Spinal cord (tissue), 10 donors: ENCODE measurements at places on chromosomes 7 and 10. TPM values are rescaled to one million over a fixed set of nuclear protein-coding genes. Genes with fewer than 3 reads are reported as not detected.

DNA sequence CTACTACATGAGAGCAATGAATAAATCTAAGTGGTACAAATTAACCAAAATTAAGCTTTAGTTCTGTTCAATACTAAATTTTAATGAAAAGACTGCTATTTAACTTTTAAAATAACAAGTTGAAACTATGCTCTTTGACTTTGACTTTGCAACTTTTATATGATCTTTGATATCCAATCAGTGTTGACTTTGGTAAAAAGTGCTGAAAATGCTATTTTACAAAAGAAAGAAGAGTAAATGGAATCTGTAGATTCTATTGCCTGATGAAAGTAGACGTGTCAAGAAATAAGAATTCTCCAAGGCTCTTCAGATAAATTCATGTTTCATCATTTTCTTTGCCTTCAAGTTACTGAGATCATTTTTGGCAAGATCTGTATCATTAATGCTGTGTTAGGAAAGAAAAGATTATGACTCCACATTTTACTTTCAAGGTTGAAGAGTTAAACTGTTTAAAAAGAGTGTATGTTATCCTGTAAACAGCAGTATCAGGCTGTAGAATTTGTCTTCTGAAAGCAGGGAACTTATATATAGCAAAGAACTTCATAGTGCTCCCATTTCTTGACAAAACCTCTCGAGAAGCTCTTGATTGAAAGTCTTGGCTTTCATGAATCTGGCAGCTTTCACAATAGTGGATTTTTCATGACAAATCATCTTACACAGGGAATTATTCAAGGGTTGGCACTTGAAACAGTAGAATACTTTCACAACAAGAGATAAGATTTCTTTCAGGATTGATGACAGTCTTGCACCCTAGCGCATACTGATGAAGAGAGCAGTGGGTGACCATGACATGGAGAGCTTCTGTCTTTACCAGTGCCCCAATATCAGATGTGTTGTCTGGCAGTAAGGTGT is 72.1 kb downstream of the PTEN start:
- H3K4me1 ChIP-seq = no peaks in the 10 kb centered on the region
- no peaks in the 10 kb centered on the region for H3K27me3 ChIP-seq
- H3K27ac ChIP-seq = no peak overlapping the region
- no peak for DNase-seq
- no peaks in the 10 kb centered on the region for H3K36me3 ChIP-seq

GRCh38 chr10:4813023-4813422 is 13.0 kb upstream of the AKR1E2 start:
- H3K36me3 ChIP-seq = no peaks in the 10 kb centered on the region
- no peaks in the 10 kb centered on the region for H3K4me1 ChIP-seq
- H3K4me3 ChIP-seq = no peak overlapping the region
- no peaks in the 10 kb centered on the region for H3K27me3 ChIP-seq
- DNase-seq = no peak
- no peak overlapping the region for H3K27ac ChIP-seq

GRCh38 chr7:55246171-55246570 is 119.0 kb upstream of the LANCL2 start:
- no peaks in the 10 kb centered on the region for H3K36me3 ChIP-seq
- H3K4me1 ChIP-seq = peaks cover 8% of the 10 kb centered on the region
- H3K4me3 ChIP-seq = no peak overlapping the region
- no peaks in the 10 kb centered on the region for H3K27me3 ChIP-seq
- no peak for DNase-seq
- H3K27ac ChIP-seq = no peak overlapping the region

DNA sequence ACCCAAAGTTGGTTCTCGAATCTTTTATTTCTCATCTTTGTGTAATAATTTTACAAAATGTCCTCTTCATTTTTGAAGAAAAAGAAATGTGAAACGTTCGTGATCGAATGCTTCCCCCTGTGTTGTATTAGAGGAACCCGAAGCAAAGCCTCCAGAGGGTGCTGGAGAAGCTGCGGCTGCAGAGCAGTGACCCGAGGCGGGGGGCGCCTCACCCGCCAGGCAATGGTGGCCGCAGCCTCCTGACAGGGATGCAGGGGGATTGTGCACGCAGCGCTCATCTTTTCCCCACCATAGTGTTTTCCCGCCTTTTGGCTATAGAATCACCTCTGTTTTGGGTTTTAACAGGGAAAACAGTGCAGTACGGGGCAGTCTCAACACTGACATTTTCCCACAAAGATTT is 307.5 kb upstream of the ANKRD30A start:
- H3K4me3 ChIP-seq = no peak overlapping the region
- H3K27ac ChIP-seq = no peak overlapping the region
- H3K36me3 ChIP-seq = no peaks in the 10 kb centered on the region
- DNase-seq = no peak
- H3K27me3 ChIP-seq = no peaks in the 10 kb centered on the region
- no peaks in the 10 kb centered on the region for H3K4me1 ChIP-seq

GRCh38 chr10:117439243-117439912 is 64.1 kb upstream of the PDZD8 start:
- peaks cover 16% of the 10 kb centered on the region for H3K4me1 ChIP-seq
- no peak overlapping the region for H3K4me3 ChIP-seq
- DNase-seq = no peak
- H3K27me3 ChIP-seq = peaks cover 6% of the 10 kb centered on the region
- H3K36me3 ChIP-seq = no peaks in the 10 kb centered on the region
- no peak overlapping the region for H3K27ac ChIP-seq

- H3K27me3 ChIP-seq = peaks cover 44% of the 10 kb centered on the region
- no peak for DNase-seq
- no peak overlapping the region for H3K27ac ChIP-seq
- H3K36me3 ChIP-seq = no peaks in the 10 kb centered on the region
- no peak overlapping the region for H3K4me3 ChIP-seq
These were observed 979 bp upstream of the NODAL start for GRCh38 chr10:70442332-70442988.

GRCh38 chr10:129035052-129035827 is 431.8 kb upstream of the MGMT start:
- no peaks in the 10 kb centered on the region for H3K36me3 ChIP-seq
- no peak overlapping the region for H3K27ac ChIP-seq
- H3K4me1 ChIP-seq = peaks cover 9% of the 10 kb centered on the region
- H3K4me3 ChIP-seq = no peak overlapping the region
- H3K27me3 ChIP-seq = peaks cover 33% of the 10 kb centered on the region
- DNase-seq = no peak

DNA sequence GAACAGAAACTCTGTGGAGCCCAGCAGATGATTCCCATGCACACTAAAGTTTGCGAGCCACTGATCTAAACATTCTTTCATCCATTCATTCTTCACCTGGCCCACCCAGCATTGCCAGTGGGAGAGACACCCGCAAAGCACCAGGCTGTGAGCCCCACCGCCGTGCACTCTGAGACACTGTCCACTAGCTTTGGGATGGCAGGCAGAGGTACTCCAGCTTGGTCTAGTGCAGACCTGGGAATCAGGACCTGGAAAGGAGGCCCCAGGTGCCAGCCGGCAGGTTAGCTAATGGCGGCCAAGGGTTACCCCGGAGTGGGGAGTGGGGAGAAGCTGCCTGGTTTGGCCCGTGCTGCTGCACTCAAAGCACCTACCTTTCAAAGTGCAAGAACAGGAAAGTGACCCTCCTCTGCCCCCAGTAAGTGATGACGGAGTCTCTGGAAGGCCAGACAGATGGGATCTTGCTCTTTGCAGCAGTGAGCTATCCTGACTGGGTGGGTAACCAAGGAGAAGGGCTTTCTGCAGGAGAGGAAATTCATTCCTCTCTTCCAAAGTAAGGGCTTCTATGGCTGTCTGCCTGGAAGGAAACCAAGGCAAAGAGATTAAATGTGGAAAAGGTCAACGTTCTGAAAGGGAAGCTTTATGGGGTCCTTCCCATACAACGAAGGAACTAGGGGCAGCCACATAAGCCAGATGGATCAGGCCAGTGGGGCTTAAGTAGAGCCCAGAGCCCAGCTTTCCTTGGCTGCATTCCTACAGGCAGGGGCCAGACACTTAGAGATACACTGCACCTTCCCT is 74.2 kb upstream of the LRRC4 start:
- H3K4me3 ChIP-seq = no peak overlapping the region
- no peak overlapping the region for H3K27ac ChIP-seq
- peaks cover 22% of the 10 kb centered on the region for H3K4me1 ChIP-seq
- no peak for DNase-seq
- H3K36me3 ChIP-seq = no peaks in the 10 kb centered on the region

DNA sequence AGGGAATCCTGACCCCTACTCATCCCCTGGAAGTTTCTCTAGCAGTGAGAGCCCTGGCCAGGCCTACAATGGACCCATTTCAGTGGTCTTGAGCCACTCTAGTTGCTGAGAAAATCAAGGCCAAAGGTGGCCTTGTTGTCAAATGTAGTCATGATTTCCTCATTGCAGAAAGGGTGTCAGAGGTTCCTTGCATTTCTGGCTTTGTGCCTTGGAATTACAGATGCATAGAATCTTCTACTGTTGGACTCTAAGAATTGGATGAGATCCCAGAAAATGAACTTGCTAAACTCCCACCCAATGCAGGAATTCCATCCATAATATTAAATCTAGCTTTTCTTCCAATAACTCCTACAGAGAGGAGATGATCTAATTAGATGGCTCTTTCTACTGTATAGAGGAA is 12.2 kb downstream of the CPA2 start:
- no peak overlapping the region for H3K4me3 ChIP-seq
- H3K27me3 ChIP-seq = no peaks in the 10 kb centered on the region
- peak overlapping the region; percentile 93 for H3K27ac ChIP-seq
- no peaks in the 10 kb centered on the region for H3K36me3 ChIP-seq

- no peak overlapping the region for H3K4me3 ChIP-seq
- H3K4me1 ChIP-seq = peaks cover 5% of the 10 kb centered on the region
- DNase-seq = no peak
- no peaks in the 10 kb centered on the region for H3K27me3 ChIP-seq
These were observed 18.3 kb upstream of the PPIF start for GRCh38 chr10:79328737-79329504.

- DNase-seq = no peak
- no peak overlapping the region for H3K4me3 ChIP-seq
- H3K27me3 ChIP-seq = no peaks in the 10 kb centered on the region
- H3K27ac ChIP-seq = no peak overlapping the region
These were observed 244.1 kb upstream of the AKR1E2 start for GRCh38 chr10:4581929-4582328.

DNA sequence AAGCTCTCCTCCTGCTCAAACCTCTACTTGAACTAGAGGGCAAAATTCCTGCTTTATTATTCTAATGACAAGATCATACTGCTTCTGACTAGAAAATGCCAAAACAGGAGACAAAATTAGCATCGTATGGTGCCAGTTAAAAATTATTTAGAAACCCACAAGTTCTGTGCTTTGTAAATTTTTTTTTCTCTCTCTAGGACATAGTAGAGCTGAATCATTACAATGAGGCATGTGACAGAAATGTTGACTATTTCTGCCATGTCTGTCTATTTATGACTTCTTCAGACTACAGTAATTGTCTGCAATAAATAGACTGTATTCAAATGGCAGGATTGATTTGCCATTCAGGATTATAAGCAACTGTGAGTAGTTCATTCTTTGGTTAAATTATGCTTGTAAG is 335.8 kb downstream of the PRPF18 start:
- no peak overlapping the region for H3K27ac ChIP-seq
- no peak for DNase-seq
- no peaks in the 10 kb centered on the region for H3K36me3 ChIP-seq
- no peaks in the 10 kb centered on the region for H3K27me3 ChIP-seq

- no peaks in the 10 kb centered on the region for H3K4me1 ChIP-seq
- no peaks in the 10 kb centered on the region for H3K27me3 ChIP-seq
These were observed at the start of gene PIK3CG for GRCh38 chr7:106865130-106866041. TSS of gene PIK3CG (plus strand) at chr7:106865282. CDS start at chr7:106867562, 2,280 bp downstream.

GRCh38 chr10:83543691-83544462 is 595.4 kb upstream of the GHITM start:
- no peak for DNase-seq
- no peaks in the 10 kb centered on the region for H3K27me3 ChIP-seq
- H3K4me1 ChIP-seq = peaks cover 3% of the 10 kb centered on the region
- H3K27ac ChIP-seq = no peak overlapping the region

DNA sequence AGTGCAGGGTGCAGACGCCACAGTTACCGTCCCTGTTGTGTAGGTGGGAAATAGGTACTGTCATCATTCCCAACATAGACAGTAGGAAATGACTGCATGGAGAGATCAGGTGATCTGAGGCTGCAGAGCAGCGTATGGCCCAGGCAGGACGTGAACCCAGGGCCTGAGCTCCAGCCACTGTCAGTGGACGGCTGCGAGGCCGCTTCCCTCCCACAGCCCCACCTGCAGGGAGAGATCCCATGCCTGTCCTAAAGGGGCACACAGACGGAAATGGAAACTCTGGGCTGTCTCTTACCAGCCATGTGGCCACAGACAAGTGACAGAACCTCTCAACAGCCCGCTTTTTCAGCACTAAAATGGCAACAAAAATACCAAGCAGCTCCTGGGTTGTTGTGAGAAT is 44.5 kb upstream of the MNX1 start:
- peaks cover 2% of the 10 kb centered on the region for H3K27me3 ChIP-seq
- DNase-seq = no peak
- no peak overlapping the region for H3K4me3 ChIP-seq

- peaks cover 21% of the 10 kb centered on the region for H3K4me1 ChIP-seq
- peak within 1 kb of the TSS; percentile 71 for H3K4me3 ChIP-seq
- peaks cover 3% of the 10 kb centered on the region for H3K36me3 ChIP-seq
- H3K27ac ChIP-seq = peak within 1 kb of the TSS; percentile 67
These were observed at the start of gene STOX1 for GRCh38 chr10:68826764-68827591. TSS of gene STOX1 (plus strand) at chr10:68827531. CDS start at chr10:68827624, 93 bp downstream.

- no peak overlapping the region for H3K4me3 ChIP-seq
- H3K4me1 ChIP-seq = peaks cover 3% of the 10 kb centered on the region
- DNase-seq = no peak
- no peaks in the 10 kb centered on the region for H3K27me3 ChIP-seq
These were observed 855.9 kb upstream of the PHF14 start for GRCh38 chr7:10117815-10118214.

DNA sequence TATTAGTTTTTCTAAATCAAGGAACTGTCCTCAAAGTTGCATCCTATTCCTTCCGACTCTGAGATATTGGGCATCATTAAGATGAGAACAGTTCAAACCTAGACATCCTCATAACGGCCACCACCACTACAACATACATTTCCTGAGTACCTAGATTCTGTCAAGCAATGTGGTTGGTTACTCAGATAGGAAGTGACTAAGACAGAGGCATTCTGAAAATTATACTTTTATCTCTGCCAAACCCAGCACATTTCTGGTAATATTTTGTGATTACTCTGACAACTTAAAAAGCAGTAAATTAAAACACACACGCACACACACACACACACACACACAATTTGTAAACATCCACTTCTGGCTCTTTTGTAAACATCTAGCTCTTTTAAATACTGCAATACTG is 291.2 kb upstream of the MEOX2 start:
- no peak for DNase-seq
- no peaks in the 10 kb centered on the region for H3K36me3 ChIP-seq
- H3K27me3 ChIP-seq = no peaks in the 10 kb centered on the region
- H3K4me3 ChIP-seq = no peak overlapping the region
- H3K27ac ChIP-seq = no peak overlapping the region
- H3K4me1 ChIP-seq = no peaks in the 10 kb centered on the region

The FOXP2 gene
- 27.5 TPM for total RNA-seq

The CALML3 gene
- total RNA-seq = not detected

The DKK1 gene
- 7.8 TPM for total RNA-seq

The TSPAN33 gene
- 17.4 TPM for total RNA-seq

The PILRA gene
- total RNA-seq = 4.3 TPM

The VTI1A gene
- total RNA-seq = 42.8 TPM
